ENCODE measurements at places on chromosomes 3 and 15. TPM values are rescaled to one million over a fixed set of nuclear protein-coding genes. Genes with fewer than 3 reads are reported as not detected.
A peak's percentile ranks its signal among the peaks of the same experiment; 100 is the strongest.

SERPINI2 gene
- total RNA-seq: not detected

SIDT1 gene
- total RNA-seq: 31.6 TPM

CCNL1 gene
- 254 TPM for total RNA-seq

GRCh38 chr3:71444028-71444860 lies 139.3 kb downstream of the FOXP1 start:
- DNase-seq: peak; percentile 85
- H3K4me1 ChIP-seq: peaks cover 80% of the 10 kb centered on the region
- peak overlapping the region; percentile 61 for H3K4me3 ChIP-seq
- H3K27ac ChIP-seq: peak overlapping the region; percentile 96
- H3K36me3 ChIP-seq: peaks cover 8% of the 10 kb centered on the region
- no peaks in the 10 kb centered on the region for H3K27me3 ChIP-seq

GRCh38 chr3:111589303-111590142 lies 5.6 kb downstream of the ZBED2 start:
- H3K36me3 ChIP-seq: peaks cover 83% of the 10 kb centered on the region
- H3K27me3 ChIP-seq: no peaks in the 10 kb centered on the region
- no peak overlapping the region for H3K4me3 ChIP-seq
- peaks cover 66% of the 10 kb centered on the region for H3K4me1 ChIP-seq

DNA sequence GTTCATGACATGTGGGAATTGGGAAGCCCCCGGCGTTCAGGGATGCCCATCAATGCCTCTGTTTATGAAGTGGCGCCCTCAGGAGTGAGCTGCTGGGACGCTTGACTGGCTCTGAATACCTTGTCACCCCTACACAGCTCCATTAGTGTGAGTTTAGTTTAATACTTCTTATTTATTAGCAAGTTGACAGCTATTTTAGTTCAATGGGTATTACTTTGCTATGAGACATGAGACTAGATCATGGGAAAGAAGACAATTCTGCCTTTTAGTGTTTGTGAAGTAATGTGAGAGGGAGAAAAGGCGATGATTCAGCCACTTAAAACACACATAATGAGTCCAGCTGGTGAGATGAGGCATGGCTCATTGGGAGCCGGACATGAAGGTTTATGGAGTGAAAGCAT lies 678.5 kb downstream of the NR2F2 start:
- no peak for DNase-seq
- no peaks in the 10 kb centered on the region for H3K36me3 ChIP-seq
- no peak overlapping the region for H3K27ac ChIP-seq
- no peak overlapping the region for H3K4me3 ChIP-seq

DNA sequence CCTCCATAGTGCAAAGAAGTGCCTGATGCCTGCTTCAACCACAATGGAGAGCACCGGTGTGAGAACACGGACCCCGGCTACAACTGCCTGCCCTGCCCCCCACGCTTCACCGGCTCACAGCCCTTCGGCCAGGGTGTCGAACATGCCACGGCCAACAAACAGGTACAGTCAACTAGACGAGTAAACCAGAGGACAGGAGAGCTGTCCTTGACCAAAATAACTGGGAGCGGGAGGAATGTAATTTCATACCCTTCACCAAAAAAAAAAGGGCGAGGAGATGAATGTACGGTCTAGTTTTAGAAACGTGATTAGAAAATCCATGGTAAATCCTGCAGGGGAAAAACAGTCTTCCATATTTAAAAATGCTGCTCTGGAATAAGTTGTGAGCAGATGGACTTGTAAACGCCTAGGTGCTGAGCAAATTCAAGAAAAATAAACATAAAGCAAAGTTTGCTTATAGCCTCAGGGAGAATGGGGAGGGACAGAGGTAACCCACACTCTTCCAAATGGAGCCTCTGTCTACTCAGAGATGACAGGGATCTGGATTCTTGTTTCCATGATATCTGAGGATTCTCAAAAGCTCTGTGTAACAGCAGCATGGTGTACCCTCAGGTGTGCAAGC lies 8.4 kb downstream of the THBS1 start:
- no peak for DNase-seq
- H3K36me3 ChIP-seq: no peaks in the 10 kb centered on the region
- H3K27me3 ChIP-seq: peaks cover 3% of the 10 kb centered on the region
- H3K4me3 ChIP-seq: no peak overlapping the region
- peaks cover 15% of the 10 kb centered on the region for H3K4me1 ChIP-seq
- no peak overlapping the region for H3K27ac ChIP-seq

DNA sequence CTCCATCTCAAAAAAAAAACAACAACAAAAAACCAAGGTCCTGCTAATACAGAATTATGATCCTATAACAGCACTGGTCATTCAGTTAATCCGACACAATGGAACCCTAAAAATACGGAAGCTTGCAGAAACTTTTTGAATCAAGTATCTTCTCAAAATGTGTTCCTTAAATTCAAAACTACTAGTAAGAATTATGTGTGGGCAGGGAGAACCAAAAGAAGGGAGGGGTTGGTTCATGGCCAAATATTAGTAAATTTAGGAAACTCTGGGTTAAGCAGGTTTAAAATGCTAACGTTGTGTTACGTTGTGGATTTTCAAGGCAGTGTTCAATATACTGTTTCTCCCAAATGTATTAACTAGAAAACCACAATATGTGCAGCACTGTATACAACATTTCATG lies 115.5 kb downstream of the KLHL25 start:
- H3K27ac ChIP-seq: no peak overlapping the region
- no peak overlapping the region for H3K4me3 ChIP-seq
- peaks cover 5% of the 10 kb centered on the region for H3K4me1 ChIP-seq
- peaks cover 30% of the 10 kb centered on the region for H3K36me3 ChIP-seq
- DNase-seq: no peak
- H3K27me3 ChIP-seq: no peaks in the 10 kb centered on the region

DNA sequence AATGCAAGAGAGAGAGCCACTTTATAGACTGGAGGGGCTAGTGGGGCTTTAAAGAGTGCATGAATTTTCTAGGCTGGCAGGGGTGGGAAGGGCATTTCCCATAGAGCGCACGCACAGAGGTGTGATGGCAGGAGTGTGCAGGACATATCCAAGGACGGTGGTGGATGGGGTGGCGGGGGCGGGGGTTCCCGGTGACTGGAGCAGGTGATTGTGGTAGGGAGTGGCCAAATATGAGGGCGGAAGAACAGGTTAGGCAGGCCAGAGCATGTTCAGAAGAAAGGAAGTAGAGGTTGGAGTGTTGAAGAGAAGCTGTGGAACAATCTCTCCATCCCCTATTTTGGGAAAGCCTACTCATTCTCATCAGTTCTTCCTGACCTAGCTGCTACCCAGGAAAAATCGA lies 18.1 kb downstream of the FAM81A start:
- DNase-seq: no peak
- no peak overlapping the region for H3K4me3 ChIP-seq
- H3K27me3 ChIP-seq: peaks cover 18% of the 10 kb centered on the region

DNA sequence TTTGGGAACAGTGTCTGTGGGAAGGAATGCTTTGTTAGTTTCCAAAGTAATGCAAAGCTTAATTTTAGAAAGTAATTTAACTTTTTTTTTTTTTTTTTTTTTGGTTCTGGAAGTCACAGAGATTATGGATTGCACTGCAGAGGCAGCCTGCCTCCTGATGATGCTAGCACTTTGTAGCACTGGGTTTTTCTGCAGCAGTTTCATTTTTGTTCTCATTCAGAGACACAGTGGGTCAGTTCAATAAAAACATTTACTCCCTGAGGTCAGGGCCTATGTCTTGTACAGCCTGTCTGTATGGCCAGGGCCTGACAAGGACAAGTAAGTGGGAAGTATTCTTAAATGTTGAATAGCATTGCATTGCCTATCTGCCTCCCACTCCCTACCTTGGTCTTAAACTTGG lies 39.0 kb upstream of the NDUFB4 start:
- no peaks in the 10 kb centered on the region for H3K36me3 ChIP-seq
- peaks cover 12% of the 10 kb centered on the region for H3K4me1 ChIP-seq
- DNase-seq: no peak
- no peak overlapping the region for H3K27ac ChIP-seq
